Vagina (tissue), 2 donors: ENCODE measurements at places on chromosomes 4 and X.

GRCh38 chr4:51906167-51906958 is 63.4 kb downstream of the DCUN1D4 start:
- no peak for DNase-seq

GRCh38 chrX:42714981-42715700 is 62.8 kb downstream of the PPP1R2C start:
- no peak for DNase-seq

DNA sequence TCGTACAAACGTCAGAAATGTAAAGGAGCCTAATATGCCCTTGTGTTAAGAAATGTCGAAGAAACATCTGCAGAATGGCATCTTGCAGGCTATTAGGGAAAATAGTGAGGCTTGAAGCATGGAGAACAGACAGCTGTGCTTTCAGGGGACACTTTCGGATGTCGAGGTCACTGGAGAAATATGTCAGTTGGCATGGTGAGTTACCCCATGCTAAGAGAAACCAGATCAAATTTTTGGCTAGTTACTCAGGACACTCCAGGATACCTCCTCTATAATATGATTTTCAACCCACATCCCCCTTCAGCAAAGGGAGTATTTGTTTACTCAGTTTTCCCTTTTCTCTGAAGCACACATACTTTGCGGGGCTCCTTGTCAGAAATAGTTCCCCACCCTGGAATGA is 171.4 kb downstream of the GPC3 start:
- no peak for DNase-seq

GRCh38 chr4:127307996-127308395 is 324.8 kb upstream of the INTU start:
- DNase-seq = no peak

DNA sequence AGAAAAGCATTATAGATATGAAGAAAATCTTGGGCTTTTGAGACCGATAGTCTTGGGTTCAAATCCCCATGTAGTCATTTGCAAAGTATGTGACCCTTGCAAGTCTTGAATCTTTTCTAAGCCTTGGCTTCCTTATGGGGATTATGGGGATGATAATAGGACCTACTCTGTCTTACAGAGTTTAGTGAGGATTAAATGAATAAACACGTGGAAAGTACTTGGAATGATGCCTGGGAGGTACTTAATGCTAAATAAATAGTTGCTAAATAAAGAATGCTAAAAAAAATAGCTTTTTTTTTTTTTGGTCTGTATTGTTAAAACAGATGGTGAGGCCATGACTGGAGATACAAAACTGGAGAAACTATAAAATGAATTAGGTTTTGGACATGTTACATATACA is 292.7 kb downstream of the GPAT3 start:
- no peak for DNase-seq

DNA sequence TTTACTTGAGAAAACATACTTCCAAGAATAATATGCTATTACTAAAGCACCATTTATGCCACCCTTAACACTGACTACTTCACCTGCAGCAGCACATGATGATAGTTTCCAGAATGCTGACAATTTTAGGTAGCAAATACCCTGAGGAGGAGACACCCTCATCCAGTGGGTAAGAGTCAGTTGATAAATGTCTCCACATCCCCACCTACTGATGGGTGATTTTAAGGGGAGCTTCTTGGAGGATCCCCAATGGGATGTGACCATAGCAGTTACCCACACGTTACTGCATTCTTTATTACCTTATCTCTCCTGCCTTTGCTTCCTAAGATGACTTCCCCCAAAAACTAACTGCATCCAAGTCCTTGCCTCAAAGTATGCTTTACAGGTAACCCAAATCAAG is 131.2 kb upstream of the SMARCAD1 start:
- DNase-seq = no peak

DNA sequence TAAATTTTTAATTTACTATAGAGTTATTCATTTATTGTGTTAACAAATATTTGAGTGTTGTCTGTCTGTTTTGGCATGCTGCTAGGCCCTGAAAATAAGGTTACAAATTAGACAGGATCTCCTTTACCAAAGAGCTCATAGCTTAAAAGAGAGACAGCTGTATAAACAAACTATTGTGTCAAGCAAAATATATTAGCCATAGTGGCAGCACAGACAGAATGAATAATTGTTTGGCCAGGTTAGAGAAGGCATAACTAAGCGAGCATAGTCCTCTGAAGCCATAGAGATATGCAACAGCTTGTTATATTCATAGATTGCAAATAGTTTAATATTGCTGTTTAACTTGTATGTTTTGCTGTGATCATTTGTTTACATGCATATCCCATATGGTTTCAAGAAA is 66.7 kb upstream of the NDUFC1 start:
- no peak for DNase-seq

GRCh38 chr4:70994387-70995099 is 1.1 kb downstream of the DCK start:
- no peak for DNase-seq

- no peak for DNase-seq
Observed at GRCh38 chrX:15983034-15983433, 128.4 kb upstream of the AP1S2 start.

DNA sequence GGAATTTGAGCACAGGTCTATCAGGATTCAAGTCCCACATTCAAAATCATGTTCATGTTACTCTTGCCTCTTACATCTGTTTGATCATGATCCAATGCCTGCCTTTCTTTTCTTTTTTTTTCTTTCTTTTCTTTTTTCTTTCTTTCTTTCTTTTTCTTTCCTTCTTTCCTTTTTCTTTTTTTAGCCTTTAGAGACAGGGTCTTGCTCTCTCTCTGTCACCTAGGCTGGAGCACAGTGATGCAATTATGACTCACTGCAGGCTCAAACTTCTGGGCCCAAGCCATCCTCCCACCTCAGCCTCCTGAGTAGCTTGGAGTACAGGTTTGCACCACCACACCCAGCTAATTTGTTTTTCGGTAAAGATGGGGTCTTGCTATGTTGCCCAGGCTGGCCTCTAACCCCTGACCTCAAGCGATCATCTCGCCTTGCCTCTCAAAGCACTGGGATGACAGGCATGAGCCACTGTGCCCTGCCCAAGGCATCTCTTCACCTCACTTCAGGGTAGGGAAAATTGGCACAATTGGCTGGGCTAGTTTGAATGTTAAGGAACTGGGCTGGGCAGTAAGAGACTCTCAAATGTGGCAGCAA is 359.2 kb downstream of the FBXW7 start:
- DNase-seq = no peak

GRCh38 chrX:30144971-30145731 is 70.2 kb upstream of the MAGEB2 start:
- no peak for DNase-seq

GRCh38 chr4:47525154-47525819 is 40.2 kb downstream of the ATP10D start:
- DNase-seq = no peak

DNA sequence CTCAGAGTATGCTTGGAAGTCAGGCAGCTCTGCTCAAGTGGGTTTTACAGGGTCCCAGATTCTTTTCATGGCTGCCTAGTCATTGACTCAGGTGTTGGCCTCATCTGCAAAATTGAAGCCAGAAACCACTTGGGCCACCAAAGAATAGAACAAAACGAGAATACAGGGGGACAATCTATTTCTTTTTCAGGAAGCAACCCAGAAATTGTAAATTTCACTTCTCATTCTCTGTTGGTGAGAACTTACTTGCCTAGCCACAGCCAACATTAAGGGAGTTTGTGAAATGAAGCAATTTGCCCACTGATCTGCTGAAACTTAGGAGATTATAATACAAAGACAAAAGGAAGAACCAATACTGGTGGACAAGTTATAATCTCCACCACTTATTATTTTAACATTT is 8.6 kb upstream of the TKTL2 start:
- DNase-seq = no peak

GRCh38 chr4:118154649-118155048 is 120.4 kb downstream of the NDST3 start:
- no peak for DNase-seq

DNA sequence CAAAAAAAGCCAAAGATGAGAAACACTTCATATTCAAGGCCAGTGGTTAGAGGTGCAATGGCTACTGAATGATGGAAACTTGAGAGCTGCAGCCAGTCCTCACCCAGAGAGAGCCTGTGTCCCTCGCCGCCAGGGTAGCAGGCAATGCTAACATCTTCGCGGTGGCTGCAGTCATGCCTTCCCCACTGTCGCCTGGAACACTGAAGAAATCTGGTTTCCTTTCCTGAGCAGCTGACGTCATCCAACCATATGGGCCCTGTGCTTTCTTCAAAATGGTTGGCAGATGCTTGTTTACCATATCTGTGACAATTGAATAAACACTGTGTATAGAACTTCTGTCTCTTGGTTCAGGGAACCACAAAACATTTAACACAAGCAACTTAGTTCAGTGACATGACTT is 39.7 kb downstream of the PRSS12 start:
- DNase-seq = no peak

DNA sequence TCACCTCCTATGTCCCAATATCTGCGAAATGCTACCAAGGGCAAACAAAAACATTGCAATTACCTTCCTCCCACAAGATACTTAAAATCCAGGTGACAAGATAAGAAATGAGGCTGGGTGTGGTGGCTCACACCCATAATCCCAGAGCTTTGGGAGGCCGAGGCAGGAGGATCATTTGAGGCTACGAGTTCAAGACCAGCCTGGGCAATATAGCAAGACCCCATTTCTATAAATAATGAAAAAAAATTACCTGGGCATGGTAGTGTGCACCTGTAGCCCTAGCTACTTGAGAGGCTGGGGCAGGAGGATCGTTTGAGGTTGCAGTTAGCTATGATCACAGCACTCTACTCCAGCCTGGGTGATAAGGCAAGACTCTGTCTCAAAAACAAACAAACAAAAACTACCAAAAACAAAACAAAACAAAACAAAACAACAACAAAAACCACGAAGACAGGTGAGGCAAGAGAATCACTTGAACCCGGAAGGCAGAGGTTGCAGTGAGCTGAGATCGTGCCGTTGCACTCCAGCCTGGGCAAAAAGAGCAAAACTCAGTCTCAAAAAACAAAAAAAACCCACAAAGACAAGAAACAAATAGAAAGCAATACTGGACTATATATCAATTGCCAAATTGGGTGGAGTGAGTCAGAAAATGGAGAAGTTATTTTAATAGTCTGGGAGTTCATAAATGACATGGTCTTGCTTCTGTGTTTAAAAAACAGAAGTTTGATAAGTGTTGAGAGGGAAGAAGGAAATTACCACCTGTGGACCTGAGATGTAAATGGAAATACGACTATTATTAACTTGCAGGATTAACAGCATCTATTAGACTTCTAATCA is 176.5 kb downstream of the FBXW7 start:
- no peak for DNase-seq
